ENCODE measurements at places on chromosomes 16 and 17.

DNA sequence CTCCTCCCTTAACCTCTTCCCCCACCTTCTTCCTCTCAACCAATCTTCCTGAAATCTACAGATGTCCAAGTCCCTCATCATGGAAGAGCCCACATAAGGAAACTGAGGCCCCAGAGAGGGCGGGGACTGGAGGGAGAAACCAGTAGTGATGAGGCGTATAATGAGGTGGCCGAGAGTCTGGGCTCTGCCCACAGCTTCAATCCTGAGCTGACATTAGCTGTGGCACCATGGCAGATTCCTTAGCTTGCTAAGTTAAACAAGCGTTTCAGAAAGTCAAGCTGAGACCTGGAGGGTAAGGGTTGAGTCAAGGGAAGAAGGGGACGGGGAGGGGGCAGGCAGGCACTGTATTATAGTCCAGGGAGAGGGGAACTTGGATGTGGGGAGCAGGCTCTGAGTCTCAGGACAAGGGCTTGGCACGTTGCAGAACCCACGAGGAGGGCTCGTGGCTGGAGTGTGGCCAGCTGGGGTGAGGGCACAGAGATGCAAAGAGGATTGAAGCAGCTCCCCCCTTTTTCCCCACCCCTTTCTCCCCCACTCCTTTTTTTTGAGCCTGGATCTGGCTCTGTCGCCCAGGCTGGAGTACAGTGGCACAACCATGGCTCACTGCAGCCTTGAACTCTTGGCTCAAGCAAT is 13.3 kb downstream of the ARHGAP23 start:
- no peak for DNase-seq

- no peak for DNase-seq
Observed at GRCh38 chr17:6724009-6724408, 10.8 kb upstream of the SLC13A5 start.

DNA sequence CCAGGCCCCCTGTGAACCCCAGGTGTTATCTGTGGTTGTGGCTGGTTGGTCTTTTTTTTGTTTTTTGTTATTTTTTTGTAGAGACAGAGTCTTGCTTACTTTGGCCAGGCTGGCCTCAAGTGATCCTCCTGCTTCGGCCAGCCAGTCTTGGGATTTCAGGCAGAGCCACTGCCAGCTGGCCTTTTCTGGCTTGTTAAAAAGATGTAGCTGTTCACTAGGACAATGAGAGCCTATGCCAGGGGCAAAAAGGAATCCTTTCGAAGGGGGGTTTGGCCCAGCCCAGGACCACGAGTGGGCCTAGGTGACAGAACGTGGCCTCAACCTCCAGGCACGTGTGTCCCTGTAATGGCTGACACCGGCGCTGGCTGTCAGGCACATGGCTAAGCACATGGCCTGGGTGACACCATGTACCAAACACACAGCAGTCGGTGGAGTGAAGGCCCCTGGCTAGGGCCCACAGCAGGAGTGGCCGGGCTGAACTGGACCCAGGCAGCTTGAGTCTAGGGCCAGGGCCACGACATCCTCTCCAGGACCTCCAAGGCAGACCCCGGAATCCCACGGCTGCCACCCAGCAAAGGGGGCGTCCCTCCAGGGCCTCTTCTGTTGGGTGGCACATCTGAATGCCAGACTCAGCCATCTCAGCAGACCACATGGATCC is 6.9 kb upstream of the SLC38A8 start:
- DNase-seq: no peak

DNA sequence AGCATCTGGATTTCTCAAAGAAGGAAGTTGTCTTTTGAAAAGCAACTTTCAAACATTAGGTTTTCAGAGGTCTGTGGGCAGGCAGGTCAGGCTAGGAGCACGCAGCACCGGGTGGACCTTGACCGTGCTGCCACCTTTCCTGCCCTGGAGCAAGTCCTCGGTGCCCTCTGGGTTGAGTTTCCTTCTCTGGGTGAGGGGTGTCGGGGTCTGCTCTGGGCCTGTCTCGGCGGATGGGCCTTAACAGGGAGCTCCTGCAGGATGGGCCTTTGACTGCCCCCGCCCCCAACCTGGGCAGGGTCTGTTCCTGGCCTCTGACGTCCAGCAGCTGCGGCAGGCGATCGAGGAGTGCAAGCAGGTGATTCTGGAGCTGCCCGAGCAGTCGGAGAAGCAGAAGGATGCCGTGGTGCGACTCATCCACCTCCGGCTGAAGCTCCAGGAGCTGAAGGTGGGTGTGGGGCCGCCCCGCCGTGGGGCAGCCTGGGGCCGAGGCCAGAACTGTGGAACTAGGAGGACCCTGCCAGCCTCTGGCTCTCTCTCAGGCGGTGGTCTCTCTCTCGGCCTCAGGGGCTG is 8.7 kb downstream of the DEF8 start:
- no peak for DNase-seq

- no peak for DNase-seq
Observed at GRCh38 chr17:69575346-69575761, 160.9 kb downstream of the MAP2K6 start.

DNA sequence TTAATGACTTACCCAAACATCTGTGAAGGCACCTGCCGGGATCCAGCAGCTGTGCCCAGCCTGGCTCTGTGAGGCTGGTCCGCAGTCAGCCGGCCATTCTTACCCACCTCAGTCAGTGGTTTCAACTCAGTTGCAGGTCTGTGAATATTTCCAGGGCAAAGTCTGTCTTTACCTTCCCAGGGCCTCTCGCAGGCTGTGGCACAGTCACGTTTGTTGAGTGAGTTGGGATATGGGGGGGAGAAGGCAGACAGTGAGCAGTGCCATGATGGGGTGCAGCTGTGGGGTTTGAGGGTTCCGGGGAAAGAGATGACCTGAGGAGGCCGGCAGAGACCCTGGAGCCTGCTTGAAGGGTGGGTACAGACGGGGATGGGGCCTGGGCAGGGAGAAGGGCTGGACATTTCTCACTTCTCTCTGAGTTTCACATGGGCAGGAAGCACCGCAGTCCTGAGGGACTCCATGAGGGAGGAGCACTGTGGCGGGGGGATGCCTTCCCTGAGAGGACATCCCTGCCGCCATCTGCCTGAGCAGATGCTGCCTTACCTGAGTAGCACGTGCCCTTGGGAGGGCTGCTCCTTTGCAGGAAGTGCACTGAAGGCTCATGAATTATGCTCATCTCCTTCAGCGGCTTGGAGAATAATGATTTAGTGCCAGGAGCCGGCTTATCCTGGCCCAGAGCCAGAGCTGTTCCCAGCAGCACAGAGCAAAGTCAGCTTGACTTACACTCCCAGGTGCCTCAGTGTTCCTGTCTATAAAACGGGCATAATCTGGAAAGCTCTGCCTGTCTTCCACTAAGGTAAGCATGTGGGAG is 48.1 kb downstream of the KSR1 start:
- DNase-seq: no peak

GRCh38 chr17:55275894-55276804 is 11.4 kb downstream of the HLF start:
- no peak for DNase-seq

GRCh38 chr16:30041841-30042240 is 10.8 kb upstream of the TLCD3B start:
- no peak for DNase-seq

DNA sequence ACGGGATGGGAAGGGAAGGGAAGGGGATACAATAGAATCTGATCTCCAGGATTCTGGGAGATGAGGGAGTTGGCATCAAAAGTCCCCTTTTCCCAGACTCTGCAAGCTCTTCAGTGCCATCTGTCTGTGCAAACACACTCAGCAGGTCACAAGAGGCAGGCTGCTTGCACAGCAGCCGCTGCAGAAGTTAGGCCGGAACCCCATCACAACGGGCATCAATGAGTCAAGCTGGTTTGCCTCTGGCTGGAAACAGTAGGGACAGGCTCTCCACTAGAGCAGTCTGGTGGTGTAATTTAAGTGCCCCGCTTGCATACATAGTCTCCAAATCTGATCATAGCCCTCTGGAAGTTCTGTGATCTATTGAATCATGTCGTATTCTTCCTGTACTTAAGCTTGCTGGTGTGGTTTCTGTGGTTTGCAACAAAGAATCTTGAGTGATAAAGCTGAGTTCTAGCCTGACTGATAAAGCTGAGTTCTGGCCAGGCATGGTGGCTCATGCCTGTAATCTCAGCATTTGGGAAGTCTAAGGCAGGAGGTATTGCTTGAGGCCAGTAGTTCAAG is 33.7 kb upstream of the KDM8 start:
- DNase-seq: peak; percentile 29

- no peak for DNase-seq
Observed at GRCh38 chr17:14204084-14204483, 32.6 kb downstream of the CDRT15 start.

- no peak for DNase-seq
Observed at GRCh38 chr17:66185862-66186261, 6.1 kb downstream of the CEP112 start.

GRCh38 chr17:48392857-48393256 is 37.2 kb downstream of the SKAP1 start:
- no peak for DNase-seq

- DNase-seq: no peak
Observed at GRCh38 chr16:10868596-10869469, 8.2 kb upstream of the CIITA start.

- DNase-seq: no peak
Observed at GRCh38 chr17:64315032-64315490, 52.0 kb upstream of the TEX2 start.

- DNase-seq: peak; percentile 79
Observed at GRCh38 chr16:24036614-24037013, 200.8 kb downstream of the PRKCB start.

DNA sequence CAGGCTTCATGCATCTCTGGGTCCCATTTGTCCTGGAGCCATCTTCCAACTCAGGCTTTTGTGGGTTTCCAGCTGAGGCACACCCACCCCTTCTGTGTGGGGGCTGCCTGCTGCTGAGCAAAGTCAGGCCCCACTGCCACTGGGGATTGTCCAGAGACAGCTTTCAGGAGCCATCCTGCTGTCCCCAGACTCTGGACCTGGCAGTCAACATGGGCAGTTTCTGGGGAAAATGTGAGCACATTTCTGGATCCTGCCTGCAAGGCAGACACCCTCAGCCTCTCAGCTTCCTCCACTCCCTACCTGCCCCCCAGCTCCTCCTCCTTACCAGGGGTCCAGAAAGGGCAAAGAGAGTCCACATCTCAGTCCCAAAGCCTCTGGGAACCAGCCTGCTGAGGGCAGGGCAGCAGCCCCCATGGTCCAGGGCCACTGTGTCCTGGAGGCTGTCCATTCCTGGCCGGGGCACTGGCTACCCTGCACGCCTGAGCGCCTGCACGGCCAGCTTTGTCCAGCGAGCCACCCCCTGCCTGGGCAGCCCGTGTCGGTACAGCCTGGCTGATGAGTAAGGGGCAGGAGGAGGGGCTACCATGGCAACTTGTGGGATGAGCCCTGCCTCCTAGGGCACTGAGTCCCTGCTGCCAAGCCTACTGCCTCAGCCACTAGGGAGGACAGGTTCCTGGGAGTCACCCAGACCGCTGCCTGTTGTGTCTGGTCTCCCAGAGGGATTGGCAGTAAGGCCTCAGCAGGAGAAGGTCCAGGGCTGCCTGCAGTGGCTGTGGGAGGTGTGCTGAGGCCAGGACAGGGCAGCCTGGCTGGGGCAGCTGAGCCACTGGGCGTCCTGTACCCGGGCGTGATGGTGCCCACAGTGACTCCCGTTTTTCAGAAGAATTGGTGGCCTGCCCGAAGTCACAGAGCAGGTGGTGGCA is at the start of gene SLC47A2:
Gene SLC47A2 (minus strand): TSS at position 477 of the 923 bp plus-strand sequence. CDS start 29 bp downstream, at position 448.
- DNase-seq: peak; percentile 64

DNA sequence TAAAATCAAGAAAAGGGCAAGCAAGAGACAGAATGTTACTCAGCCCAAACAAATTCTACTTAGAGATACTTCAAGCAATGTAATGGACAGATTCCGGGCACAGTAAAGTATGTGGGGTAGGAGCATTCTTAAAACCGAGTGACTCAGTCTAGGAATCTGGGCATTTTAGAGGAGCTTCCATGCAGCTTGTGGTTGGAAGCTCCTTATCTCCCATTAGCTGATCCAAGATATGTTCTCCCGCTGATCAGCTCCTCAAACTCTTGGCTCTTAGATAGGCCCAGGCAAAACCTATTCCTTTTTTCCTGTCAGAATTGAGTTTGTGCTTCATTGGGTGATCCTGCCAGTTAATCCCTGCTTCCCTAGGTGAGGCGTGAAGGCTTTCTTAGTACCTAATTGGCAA is 303.3 kb downstream of the CEP112 start:
- DNase-seq: no peak

DNA sequence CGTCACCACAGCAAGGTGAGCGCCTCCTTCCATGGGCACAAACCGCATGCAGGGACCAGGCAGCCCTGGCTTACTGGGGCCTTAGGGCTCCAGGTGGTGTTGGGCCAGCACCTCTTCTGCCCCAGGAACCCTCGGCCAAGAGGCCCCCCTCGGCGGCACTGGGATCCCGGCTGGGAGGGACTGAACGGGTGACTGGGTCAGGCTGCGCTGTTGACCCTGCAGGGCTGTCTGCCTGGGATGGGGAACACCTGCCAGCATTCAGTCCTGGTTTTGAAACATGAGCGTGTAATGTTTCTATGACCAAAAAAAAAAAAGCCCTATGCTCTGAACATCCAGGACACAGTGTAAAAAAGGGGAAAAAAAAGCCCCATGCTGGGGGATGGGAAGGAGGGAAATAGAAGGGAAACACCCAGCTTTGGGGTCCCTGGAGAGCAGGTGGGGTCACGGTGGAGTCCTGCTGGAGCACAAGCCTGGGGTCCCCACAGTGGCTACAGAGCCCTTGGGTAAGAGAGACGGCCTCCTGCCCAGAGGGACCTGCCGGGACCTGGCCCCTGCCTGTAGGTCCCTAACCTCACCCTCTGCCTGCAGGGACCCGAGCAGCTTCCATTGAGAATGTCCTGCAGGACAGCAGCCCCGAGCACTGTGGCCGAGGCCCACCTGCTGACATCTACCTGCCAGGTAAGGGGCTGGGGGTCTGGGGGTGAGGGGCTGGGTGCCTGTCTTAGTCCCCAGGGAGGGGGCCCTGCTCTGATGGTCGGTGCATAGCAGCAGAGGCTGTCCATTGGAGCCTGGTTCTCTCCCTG is 9.9 kb upstream of the NUDT16L1 start:
- no peak for DNase-seq
